Thoracic aorta (tissue), 2 donors: ENCODE measurements at places on chromosomes 4 and X.

DNA sequence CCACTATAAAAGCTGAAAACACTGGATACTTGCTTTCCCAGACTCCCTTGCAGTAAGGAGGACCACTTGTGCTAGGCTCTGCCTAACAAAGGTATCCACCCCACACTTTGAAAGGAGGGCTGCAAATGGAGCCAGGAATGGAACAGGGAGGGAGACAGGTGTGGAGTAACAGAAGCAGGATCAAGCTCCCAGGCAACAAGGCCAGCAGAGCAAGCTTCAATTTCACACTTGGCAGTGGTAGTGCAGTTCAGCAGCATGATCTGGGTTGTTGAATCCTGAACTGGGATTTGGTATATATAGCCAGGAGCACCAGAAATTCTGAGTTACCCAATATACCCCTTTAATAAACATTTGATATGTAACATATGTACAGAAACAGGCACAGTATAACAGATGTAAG lies 9.8 kb downstream of the LAMP2 start:
- DNase-seq, result no peak

DNA sequence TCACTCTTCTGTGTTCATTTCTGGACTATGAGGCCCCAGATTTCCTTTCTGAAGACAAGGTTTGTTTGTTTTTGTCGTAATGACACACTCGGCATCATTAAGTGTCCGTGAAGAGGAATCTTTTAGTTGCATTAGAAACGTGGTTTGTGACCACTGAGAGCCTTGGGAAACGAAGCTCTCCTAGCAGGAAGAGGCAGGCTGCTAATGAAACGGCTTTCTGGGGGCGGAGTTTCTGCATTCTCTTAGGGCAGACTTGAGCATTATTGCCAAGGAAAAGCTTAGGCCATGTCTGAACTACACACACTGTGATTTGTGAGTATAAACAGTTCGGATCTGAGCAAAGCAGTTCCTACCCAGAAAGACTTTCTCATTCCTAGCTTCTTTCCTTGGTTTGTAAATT lies 64.0 kb downstream of the SOX3 start:
- no peak for DNase-seq

DNA sequence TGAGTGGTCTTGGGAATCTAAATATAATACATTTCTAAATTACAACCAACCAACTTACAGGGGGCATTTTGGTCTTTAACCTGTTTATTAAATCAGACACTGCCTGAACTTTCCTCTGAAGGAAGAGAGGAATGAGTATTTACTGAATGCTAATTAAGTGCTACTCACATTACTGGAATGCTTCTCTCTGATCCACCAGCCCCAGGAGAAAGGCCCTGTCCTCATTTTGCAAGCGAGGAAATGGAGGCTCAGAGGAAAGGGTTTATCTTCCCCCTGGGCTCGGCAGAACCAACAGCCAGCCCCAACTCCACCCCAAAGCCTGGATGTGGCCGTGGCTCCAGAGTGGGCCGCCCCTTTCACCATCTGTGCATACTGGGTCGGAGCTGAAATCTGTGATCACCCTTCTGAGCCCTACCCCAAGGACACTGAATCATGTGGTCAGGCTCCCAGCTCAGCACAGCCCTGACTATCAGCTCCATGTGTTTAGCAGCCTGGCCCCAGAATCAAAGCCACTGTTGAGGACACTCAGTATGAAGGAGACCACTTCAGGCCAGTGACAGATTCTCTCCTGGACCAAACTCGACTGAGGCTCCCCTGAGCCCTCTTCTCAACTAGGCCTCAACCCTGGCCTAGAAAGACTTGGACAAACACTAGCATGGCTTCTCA lies 56.7 kb upstream of the ENPP6 start:
- DNase-seq, result no peak

DNA sequence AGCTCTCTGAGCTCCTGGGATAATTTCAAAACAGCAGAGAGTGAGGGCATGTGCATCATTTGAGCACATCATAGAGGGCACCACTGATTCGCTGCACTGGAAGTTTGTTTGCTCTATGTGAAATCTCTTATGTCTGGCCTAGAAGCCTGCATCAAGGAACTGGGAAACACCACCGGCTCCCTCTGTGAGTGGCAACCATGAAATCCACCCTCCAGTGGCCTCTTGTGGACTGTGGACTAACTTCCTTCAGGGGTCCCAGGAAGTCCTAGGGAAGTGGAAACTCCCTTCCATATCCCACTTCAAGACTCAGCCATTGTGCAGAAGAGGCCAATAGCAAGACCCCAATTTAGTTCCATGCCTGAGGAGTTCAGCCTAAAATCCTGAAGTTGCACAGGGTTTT lies 48.0 kb upstream of the IGFBP7 start:
- no peak for DNase-seq

DNA sequence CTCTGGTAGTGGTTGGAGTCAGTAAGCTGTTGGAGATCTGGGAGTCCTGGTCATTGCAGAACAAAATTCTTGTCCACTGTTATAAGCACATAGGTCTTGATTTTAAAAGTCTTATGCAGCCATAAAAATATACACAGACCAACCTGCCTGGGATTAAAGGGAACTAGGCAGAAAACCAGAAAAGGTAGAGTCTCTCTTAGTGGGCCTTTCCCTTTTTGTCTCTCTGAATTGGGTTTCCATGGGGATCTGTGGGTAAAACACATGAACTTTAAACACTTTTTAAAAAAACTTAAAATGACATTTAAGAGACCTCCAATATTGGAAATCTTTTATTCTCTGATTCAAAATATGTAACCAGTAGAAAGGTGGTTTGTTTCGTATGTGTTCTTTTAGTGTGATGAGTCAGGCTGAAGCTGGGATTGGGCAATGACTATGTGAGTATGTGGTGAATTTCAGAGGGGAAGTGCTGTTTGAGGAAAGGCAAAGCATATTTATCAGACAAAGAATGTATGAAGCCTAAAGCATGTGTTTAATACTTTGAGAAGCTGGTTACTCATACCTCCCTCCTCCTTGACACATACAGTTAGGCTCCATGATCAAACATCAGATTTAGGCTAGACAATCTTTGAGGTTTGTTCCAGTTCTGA lies 29.6 kb downstream of the SLC16A2 start:
- peak; percentile 6 for DNase-seq

DNA sequence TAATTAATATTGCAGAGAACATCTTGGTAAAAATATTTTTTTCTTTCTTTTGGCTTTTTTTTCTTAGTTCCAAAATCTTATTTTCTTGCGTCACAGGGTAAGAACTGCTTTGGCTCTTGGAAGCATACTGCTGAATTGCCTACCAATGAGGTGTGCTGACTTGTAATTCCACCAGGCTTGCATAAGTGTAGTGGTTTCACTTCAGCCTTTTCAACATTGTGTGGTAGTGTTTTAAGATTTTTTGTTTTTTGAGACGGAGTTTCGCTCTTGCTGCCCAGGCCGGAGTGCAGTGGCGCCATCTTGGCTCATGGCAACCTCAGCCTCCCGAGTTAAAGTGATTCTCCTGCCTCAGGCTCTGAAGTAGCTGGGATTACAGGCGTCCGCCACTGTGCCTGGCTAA lies 42.4 kb downstream of the N4BP2 start:
- no peak for DNase-seq

- peak; percentile 29 for DNase-seq
Observed at GRCh38 chrX:74421036-74421739, at the start of gene SLC16A2. Gene SLC16A2, plus strand, starts transcription at chrX:74421493. Its CDS starts 145 bp downstream, at chrX:74421638.

- no peak for DNase-seq
Observed at GRCh38 chr4:126799416-126799815, 833.3 kb upstream of the INTU start.

DNA sequence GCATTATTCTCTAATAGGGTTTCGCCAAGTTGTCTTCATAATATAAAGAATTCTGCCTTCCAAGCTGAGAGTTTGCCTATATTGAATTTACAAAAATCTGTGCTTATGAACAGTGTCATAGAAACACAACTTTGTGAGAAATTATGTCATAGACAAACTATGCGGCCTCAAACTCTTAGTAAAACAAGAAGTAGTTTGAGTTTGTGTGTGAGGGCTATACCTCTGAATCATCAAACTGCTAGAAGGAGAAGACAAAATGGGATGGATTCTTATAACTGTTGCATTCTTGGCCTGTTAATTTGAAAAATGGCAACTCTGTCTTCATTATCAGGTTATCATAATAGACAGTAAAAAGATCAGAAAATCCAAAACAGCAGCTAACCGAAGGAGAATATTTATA lies 46.1 kb upstream of the NAP1L5 start:
- DNase-seq, result no peak

DNA sequence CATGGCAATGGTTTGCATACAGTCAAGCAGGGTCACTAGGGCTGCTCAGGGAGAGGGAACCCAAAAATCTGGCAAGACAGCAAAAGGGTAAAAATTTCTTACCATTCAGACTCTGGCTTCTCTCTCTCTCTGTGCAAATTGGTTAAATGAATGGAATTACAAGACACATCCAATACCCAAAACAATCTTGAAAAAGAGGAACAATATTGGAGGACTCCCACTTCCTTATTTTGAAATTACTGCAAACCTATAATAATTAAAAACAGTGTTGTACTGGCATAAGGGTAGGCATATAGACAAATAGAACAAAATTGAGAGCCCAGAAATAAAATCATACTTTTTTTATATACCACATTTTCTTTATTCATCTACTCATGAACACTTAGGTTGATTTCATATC lies 24.1 kb downstream of the ETDA start:
- DNase-seq, result no peak

DNA sequence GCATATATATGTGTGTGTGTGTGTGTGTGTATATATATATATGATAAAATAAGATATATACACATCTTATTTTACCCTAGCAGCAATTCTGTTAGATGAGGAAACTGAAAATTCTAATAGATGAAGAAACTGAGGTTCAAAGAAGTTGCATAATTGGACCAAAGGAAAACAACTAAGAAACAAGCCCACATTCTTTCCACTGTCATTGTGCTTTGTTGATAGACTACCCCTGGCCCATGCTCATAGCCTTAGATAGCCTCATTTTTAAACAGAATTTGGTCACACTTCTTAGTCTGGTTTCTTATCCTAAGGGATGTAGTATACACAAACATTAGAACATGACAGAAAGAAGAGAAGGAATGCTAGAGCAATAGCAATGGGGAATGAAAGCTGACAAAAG lies 138.8 kb downstream of the NDST3 start:
- no peak for DNase-seq

DNA sequence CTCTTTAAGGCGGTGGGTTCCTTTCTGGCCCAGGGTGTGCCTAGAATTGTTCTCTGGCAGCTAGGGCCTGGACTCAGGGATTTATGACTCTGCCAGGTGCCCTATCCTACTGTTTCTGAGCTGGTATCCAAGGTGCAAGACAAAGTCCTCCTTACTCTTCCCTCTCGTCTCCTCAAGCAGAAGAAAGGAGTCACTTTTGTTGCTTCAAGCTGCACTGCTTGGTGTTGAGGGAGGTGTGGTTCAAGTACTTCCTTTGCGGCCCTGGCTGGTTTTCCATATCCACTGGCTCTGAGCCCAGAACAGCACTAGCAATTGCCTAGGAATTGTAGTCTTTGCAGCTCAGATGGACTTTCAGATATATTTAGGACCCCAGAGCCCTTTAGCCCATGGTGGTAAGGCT lies 39.3 kb downstream of the RTL3 start:
- DNase-seq, result no peak

GRCh38 chr4:64670647-64671046 lies 261.4 kb upstream of the TECRL start:
- no peak for DNase-seq
